ENCODE measurements at places on chromosomes 3 and 15.

- no peak for DNase-seq
Measured at GRCh38 chr3:50470658-50471057, 32.8 kb downstream of the CACNA2D2 start.

- no peak for DNase-seq
Measured at GRCh38 chr3:187932530-187932929, 187.3 kb upstream of the BCL6 start.

DNA sequence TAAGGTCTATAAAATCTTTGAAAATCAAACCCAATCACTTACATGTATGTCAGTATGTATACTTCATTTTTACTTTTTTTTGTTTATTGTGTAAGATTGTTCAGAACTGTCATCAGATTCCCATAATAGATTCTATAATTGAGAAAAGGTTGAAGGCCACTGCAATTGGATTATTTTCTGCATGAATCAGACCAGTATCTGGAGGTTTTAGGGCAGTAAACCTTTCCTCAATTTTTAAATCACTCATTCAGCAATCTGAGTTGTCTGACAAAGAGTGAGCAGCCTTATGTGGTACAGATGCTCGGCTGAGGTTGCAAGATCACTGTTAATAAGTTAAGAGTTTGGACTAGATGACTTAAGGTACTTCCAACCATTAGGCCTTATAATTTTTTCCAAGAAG, 96.0 kb downstream of the TP63 start:
- DNase-seq, result no peak

DNA sequence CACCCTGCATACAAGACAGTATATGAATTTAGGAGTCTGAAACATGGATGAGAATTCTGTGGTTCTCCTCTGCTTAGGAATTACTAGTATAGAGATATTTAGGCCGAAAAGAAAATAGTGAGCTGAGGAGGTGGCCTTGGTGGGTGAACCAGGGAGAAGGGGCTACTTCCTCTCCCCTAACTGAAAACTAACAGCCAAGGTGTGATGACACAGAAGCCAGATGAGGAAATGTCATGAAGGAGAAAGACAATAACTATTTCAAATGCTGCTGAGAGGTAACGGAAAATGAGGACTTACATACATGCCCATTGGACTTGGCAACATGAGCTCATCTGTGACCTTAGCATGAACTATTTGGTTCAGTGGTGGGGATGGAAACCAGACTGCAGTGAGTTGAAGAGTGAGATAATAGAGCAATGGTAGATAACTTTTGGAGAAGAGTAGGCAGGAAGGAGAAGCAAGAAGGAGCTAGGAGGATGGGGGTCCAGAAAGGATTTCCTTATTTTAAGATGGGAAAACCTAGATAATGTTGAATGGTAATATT, 114.4 kb upstream of the TSPAN3 start:
- DNase-seq, result no peak

DNA sequence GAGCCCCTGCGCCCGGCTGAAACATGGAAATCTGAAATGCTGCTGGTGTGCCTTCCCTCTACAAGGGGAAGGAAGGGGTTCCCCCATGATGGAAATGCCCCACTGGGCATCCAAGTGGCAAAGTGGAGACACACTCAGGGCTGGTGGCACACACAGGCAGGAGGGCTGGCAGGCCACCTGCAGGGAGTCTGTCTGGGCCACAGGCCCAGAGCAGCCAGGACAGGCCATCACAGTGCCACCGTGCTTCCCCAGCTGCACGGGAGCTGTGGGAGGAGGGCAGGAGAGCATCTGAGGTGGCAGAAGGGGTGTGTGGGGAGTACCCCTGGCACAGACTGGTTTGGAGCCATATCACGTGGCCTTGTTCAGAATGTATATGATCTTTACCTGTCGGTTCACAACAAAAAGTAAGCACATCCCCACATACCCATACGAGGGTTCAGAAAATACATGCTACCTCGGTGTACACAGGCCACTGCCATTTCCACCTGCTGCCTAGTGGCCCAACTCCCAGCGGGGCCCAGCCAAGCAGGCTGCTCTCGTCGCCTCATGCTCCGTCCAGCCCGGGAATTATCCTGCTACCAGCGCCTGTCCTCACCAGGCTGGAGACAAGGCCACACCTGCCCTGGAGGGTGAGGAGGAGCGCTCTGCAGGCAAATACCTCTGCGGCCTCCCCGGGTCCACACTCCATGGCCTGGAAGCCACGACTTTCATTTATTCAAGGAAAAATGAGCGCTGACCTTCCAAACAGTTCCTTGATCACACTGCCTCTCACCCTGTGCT, 22.6 kb upstream of the DUSP7 start:
- no peak for DNase-seq

- DNase-seq, result no peak
Measured at GRCh38 chr15:51816611-51817010, 12.8 kb upstream of the TMOD3 start.

DNA sequence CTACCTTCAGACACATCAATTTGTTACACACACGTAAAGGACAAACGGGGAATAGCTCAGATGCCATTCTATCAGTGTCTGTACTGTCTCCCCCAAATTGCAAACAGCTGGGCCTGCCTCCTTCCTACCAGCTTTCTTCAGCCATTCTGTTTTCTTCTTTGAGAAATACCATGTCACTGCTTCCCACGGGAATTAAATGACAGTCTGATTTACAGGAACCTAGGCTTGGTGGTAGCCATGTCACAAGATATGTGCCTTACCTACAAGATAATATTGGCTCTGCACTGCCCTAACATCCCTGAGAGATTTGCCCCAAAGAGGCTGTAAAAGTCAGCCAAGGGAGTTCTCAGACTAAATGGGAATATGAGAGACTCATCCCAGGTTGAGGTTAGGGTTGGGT, 308.3 kb downstream of the LRTM1 start:
- DNase-seq, result no peak

GRCh38 chr3:136772709-136773108, 20.5 kb upstream of the STAG1 start:
- DNase-seq, result no peak

- no peak for DNase-seq
Measured at GRCh38 chr3:23198801-23199200, 4.3 kb upstream of the UBE2E2 start.

GRCh38 chr3:53716998-53717397, 129.2 kb downstream of the CHDH start:
- DNase-seq, result no peak

DNA sequence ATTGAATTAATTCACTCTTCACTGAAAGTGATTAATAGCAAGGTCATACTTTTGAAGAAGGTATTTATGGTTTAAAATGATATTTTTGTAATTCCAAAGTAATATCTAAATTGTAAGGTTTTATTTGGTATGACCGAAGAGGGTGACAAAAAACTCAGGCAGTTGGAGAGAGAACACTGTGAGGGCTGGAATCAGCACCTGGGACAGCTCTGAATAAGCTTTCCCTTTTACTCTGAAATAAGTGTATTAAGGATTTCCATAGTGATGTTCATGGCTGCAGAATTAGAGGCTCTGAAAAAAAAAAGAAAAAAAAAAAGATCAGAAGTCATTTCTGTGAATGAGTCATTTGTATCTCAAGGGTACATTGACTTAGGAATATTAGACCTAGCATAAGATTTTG, 299.5 kb downstream of the IL5RA start:
- no peak for DNase-seq

- DNase-seq, result no peak
Measured at GRCh38 chr15:36791844-36792571, 212.6 kb downstream of the CDIN1 start.

GRCh38 chr15:69720536-69720935, 267.9 kb downstream of the RPLP1 start:
- DNase-seq, result no peak

DNA sequence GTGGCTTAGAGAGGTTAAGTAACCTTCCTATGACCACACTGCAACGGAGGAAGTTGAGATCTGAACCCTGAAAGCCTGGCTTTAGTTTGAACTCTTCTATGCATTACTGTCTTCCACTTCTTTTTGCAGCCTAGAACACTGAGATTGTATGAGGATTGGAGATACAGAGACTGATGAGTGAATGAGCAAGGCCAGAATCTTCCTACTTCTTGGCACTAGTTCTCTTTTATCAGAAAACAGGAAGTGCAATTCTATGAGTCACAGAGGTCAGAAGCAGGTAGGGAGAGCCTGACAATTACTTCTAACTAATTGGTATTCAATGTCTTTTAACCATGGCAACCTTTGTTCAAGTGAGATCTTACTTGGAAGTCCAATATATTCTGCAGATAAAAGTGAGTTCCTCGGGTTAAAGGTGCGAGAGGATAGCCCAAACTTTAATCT, 219.0 kb downstream of the SHQ1 start:
- no peak for DNase-seq

DNA sequence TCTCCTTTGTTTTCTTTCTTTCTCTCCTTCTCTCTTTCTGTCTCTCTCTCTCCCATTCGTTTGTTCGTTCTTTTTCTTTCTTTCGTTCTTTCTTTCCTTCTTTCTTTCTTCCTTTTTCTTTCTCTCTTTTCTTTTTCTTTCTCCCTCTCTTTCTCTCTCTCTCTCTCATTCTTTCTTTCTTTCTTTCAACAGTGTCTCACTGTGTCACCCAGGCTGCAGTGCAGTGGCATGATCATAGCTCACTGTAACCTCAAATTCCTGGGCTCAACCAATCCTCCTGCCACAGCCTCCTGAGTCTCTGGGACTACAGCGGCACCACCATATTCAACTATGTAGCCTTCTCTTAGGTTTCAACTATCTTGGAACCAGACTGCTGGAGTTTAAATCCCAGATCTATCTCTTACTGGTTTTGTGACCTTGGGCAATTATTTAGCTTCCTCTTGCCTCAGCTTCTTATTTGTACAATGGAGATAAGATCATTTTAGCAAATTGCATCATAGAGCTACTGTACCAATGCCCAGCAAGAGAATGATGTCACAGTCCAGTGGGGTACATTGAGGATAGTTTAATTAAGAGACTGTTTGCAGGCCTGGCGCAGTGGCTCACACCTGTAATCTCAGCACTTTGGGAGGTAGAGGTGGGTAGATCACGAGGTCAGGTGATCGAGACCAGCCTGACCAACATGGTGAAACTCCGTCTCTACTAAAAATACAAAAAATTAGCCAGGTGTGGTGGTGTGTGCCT, 27.3 kb upstream of the PARL start:
- no peak for DNase-seq

DNA sequence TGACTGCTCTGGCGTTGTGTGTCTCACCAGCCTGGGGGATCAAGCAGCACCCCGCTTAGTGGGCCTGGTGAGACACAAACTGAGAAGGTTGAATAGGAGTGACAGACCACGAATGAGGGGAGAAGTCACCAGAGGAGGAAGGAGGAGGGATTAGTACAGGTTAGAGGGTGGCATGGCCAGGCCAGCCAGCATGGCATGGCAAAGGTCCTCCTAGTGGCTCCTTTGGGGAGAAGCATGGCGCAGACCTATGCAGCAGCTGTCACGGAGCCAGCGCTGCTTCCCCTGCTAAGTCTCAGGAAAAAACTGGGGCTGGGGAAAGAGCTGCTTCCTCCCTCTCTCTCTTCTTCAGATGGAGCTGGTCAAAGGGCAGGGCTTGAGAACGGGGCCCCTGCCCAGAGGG, 48.6 kb downstream of the ZDHHC3 start:
- no peak for DNase-seq

- DNase-seq, result no peak
Measured at GRCh38 chr3:52299879-52300611, 12.4 kb downstream of the GLYCTK start.

- DNase-seq, result no peak
Measured at GRCh38 chr3:100269001-100269400, 8.2 kb downstream of the TBC1D23 start.

- DNase-seq, result no peak
Measured at GRCh38 chr3:50494126-50494525, 9.3 kb downstream of the CACNA2D2 start.

GRCh38 chr15:88630141-88630721, 8.6 kb upstream of the ISG20 start:
- DNase-seq, result no peak

- no peak for DNase-seq
Measured at GRCh38 chr3:56788521-56788920, 13.2 kb downstream of the ARHGEF3 start.

DNA sequence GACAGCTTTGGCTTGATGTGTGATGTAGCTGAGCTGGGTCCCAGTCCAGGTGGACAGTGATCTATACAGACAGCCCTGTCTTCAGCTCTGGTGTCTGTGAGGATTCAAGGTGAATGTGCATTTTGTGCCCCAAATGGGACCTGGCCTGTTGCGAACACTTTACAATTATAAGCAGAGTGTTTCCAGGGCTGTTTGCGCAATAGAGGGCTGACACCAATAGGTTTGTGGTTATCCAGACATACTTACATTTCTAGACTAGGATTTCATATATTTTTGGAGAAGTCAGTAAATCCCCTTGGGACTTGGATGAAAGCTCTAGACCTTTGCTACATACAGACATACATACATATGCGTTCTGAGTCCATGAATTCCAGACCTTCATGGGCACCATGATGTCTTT, 4.2 kb upstream of the TATDN2 start:
- DNase-seq, result no peak

GRCh38 chr3:128805772-128806171, 73.6 kb upstream of the ACAD9 start:
- no peak for DNase-seq
